Activated naive CD4-positive, alpha-beta T cell (primary cell): ENCODE measurements at places on chromosomes 11 and 22.

DNA sequence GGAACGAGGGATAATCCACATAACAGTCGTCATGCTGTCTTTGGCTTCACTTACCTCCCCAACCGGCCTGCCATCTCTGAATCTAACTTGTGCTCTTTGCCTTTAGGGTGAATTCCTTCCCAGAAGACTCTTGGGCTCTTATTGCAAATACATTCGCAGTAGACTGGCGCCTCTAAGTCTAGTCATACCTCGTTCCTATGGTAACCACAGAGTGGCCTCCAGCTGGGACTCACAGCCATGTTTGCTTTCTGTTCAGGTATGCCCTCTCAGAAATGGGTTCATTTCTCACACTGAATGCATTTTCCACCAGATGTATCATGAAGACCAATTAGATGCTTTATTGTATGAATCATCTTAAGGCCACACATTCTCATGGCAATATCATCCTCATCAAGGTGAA is 112.7 kb downstream of the FAR1 start:
- DNase-seq, result no peak

- DNase-seq, result peak; percentile 2
Measured at GRCh38 chr22:28443526-28443876, 236.1 kb downstream of the TTC28 start.

- no peak for DNase-seq
Measured at GRCh38 chr11:102453302-102453695, 734 bp upstream of the TMEM123 start.

GRCh38 chr11:78015878-78016277 is 7.2 kb downstream of the KCTD14 start:
- DNase-seq, result no peak

DNA sequence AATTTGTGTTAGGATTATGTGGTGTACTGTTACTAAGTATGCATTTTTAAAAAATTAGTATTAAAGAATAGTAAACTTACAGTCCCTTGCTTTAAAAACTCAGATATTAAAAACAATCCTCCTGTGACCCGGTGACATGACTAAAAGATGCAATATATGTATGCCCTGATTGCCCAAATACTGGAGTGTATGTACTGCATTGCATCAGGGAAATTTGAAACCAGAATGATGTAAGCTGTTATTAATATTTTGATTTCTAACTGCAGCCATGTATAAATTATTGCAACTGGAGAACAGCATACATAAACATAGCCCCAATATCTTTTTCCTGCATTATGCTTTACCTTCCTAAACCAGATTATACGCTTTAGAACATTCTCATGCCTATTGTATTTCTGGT is 3.7 kb upstream of the HSPA8 start:
- DNase-seq, result no peak
